Amniotic stem cell (primary cell): ENCODE measurements at places on chromosomes 2 and 18.

- no peak for DNase-seq
These were observed 5.5 kb downstream of the COL6A3 start for GRCh38 chr2:237408335-237409000.

- no peak for DNase-seq
These were observed 720 bp downstream of the KRTCAP3 start for GRCh38 chr2:27442920-27443282.

- DNase-seq = no peak
These were observed 18.1 kb upstream of the B4GALT6 start for GRCh38 chr18:31702449-31702848.

DNA sequence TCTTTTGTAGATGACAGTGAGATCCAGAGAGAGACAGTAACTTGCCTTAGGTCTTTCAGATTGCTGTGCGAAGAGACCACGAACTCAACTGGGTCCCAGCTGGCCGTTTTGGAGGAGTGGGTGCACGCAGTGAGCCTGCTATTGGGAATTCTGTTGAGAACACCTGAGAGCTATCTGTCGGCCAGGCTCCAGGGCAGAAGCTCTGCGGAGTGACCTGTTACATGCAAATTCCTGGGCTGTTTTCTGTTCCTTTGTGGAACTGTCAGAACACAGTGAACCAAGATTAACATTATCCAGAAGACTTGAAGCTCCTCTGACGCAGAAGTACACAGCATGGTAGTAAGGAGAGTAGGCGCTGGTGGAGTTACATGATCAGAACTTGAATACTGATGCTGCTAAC, 99.5 kb upstream of the LMAN1 start:
- no peak for DNase-seq
